ENCODE measurements at places on chromosomes 12 and 14.

DNA sequence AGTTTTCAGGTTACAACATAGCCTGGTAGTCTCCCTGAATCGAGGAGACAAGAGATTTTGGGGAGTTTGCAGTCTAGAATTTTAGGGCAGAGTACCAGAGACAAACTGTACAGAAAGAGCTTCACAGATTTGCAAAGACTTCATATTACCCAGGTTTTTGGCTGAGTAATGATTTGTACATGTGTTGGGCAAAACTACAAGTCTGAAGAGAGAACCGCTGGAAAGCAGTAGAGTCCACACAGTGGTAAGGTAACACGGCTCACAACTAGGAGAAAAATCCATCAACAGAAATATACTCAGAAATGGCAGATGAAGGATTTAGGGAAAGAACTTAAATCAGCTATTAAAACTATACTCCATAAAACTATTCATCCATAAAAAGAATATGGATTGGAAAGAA, 25.7 kb downstream of the FBXO33 start:
- DNase-seq = no peak

- DNase-seq = no peak
Observed at GRCh38 chr14:69117020-69117767, 35.7 kb downstream of the DCAF5 start.

GRCh38 chr12:109951136-109951535, 45.0 kb downstream of the GIT2 start:
- no peak for DNase-seq

DNA sequence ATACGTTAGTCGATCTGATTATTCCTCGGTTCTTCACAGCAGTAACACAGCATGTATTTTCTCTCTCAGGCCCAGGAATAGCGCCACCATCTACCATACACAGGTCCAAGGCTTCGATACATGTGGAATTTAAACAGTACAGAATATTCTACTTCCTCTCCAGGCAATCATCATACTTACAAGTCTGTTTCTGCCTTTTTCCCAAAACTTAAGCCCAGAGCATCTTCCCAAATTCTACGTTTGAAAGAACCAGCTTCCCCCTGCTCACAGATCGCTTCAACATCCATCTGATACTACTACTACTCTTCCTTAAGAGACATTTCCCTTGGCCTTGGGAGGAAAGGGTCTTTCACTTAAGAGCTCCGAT, 626 bp downstream of the TXNDC16 start:
- peak; percentile 12 for DNase-seq

DNA sequence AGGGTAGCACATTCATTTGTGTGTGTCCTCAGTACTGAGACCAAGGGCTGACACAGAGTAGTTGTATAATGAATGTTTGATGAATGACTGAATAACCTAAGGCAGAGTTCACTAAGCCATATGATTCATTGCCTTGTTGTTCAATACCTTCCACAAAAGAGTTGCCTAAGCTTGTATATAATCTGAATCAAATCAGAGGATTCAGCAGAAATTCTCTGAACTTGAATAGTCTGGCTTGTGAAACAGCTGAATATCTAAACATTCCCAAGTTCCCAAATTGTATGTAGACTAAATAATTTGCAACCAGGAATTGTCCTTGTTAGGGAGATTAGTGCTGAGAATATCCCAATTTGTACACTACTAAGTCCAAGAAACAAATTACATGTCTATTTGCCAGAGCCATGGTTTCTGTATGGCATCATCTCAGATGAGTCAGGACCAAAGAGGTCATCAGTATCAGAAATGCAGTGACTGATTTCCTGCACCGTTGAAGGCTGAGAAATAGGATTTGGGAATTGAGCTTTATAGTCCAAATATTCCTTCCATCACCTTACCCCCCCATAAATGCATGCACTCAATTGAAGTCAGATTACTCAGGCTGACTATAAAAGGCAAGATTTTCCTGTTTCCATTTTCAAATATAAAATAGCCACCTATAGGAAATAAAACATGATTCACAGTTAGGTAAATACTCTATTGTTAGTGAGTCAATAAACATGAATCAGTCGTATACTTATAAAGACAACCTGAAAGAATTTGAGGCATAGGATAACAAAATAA, 168.7 kb downstream of the PHLDA1 start:
- no peak for DNase-seq

DNA sequence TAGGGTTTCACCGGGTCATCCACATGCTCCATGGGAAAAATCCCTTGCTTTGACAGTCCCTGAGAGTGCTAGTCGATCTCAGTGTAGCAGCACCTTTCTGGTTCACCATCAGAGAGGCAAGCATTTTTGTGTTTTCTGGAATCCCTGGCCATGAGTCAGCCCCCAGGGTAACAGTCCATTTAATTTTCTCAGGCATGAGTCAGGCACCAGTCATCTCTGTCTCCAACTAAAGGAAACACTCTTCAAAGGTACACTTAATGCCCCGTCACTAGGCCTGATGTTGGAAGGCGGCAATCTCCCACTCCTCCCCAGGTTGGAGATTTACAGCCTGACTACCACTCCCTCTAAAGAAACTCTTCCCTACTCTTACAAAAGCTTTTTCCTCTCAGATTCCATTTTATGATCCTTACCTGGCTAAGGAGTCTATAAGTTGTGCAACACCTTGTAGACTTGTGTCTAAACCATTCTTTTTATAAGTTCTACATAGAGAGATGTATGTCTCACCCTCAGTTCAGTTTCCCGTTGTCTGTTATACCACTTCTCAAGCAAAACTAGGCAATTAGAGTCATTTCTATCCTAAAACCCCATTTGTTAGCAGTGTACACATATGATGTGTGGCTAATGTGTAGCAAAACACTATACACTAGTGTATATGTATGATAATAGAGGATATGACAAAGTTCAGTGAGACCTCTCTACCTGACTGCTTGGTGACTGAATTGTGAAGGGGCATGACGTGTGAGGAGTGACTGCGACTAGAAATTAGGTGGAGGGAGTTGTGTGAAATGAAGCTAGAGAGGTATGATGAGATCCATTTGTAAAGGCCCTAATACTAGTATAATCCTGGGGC, 24.6 kb downstream of the TMEM19 start:
- no peak for DNase-seq

GRCh38 chr14:78043349-78043748, 126.8 kb upstream of the NRXN3 start:
- DNase-seq = no peak

DNA sequence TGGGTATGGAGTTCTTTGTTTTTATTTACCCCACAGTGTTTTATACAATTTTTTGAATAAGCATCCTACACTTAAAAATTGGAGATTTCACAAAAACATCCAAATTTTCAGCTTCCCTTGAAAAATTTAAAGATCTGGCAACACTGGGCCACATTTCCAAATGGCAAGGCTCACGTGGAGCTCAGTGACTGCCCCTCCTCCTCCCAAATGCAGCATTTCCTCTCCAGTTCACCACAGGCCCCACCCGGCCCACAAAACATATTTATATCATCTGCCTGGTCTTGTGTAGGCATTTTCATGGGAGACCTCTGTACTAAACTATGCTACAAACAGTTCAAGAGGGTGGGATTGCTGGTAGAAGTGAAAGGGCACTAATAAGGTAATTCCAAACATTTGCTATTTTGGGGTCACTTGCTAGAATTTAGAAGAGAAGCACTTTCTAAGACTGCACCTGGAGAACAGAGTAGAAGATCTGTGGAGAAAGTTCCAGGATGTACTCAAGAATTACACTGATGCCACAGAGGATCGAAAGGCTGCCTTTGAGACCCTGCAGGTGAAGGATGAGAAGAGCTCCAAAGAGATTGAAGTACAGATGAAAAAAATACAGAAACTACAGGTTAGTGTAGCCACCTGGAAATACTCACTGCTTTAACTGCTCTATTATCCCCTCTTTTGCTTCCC, 7.3 kb downstream of the FKBP11 start:
- DNase-seq = no peak

GRCh38 chr12:3271639-3272038, 194.5 kb downstream of the TSPAN9 start:
- no peak for DNase-seq

GRCh38 chr14:102505000-102505619, 4.5 kb downstream of the ANKRD9 start:
- DNase-seq = no peak

- no peak for DNase-seq
Observed at GRCh38 chr12:62045211-62045610, 215.0 kb upstream of the USP15 start.

- DNase-seq = no peak
Observed at GRCh38 chr14:101823511-101824120, 62.1 kb downstream of the PPP2R5C start.

DNA sequence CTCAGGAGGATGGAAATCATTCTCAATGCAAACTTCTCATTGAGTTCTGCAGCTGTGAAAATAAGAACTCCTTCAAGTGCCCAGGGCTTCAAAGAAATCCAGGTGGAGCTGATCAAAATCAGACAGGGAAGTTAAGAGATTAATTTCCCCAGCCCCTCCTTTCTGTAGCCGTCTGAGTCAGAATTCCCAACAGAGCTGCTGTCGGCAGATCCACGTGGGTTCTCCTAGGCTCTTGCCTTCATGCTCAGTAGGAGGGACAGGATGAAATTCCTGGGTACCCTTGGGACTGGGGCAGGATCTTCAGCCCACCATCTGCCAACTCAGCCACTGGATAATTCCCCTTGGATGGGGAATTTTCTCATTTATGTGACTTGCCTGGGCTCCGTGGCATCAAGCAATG, 13.3 kb downstream of the TGFB3 start:
- DNase-seq = no peak

GRCh38 chr12:11724888-11725311, 75.4 kb downstream of the ETV6 start:
- no peak for DNase-seq

DNA sequence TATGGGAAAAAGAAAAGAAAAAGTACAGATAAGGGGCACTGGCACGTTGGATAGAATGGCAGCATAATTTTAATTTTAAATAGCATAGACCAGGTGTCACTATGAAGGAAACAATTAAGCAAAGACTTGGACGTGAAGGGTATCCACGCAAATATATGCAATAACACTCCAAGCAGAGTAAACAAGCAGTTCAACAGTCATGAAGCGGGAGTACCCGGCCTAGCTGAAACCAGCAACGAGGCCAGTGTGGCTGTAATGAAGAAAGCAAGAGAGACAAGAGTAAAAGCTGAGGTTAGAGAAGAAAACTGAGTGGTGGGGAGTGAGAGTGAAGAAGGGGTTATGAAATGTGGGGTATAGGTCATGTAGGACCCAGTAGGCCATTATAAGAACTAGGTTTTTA, 85.4 kb downstream of the BCL2L14 start:
- DNase-seq = no peak

GRCh38 chr12:98059659-98060343, 455.6 kb upstream of the TMPO start:
- no peak for DNase-seq

GRCh38 chr12:93360688-93361087, 17.0 kb upstream of the NUDT4 start:
- no peak for DNase-seq

GRCh38 chr12:120855823-120856588, 48.2 kb downstream of the SPPL3 start:
- DNase-seq = no peak

DNA sequence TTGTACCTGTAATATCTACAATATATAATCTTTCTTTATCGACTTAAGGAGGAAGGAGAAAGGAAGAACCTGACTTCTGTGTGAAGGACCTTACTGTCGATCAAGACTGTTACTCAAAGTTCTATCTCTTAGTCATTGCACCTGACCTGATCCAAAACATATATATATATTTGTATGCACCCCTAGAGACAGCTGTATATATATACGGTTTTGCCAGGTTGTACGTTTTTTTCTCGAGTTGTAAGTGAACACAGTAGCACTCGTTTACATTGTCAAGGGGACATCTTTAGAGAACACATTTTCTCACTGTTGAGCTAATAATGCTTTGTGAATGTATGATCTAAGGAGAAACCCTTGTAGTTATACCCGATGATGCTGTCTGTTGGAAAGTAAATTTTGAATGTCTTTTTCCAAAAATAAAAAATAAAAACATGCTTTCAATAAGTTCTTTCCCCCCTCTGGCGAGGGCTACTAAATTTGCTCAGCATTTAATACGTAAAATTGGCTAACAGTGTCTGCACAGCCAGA, 536 bp upstream of the SLC35E3 start:
- DNase-seq = no peak

DNA sequence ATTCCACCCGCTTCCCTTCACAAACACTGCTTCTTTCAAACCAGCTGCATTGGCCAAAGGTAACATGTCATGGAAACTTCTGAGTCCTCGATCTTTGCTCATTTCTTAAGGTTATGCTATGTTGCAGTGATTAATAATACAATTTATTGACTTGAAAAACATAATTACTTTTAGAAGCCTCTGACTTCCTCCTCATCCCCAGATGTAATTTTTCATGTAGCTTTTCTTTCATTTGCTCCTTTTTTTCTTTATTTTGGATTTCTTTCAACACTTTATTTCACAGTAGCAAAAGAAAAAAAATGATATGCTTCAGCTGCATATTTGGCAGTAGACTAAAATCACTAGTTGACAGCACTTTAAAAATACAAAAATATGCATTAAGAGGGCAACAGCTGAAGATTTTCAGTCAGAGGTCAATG, 116.2 kb downstream of the LRRIQ1 start:
- no peak for DNase-seq

DNA sequence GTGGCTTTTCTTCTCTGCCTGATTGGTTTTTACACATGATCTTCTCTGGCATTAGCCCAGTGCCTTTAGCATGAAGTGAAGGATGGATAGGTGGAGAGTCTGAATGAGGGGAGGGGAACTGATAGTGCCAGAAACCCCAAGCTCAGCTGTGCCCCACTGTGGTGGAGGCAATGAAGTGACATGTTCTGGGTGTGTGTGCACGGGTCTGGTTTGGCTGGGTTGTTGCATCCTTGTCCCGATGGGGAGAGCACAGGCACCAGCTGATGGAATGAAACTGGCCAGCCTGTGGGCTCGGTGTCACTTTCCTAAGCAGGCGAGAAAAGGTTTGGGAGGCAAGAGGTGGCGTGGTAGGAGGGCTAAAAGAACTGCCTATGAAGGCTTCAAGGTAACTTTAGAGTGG, 65.3 kb downstream of the CACNA1C start:
- DNase-seq = no peak

- no peak for DNase-seq
Observed at GRCh38 chr14:49992901-49993339, 100.0 kb downstream of the ARF6 start.

- no peak for DNase-seq
Observed at GRCh38 chr12:28227251-28227650, 37.0 kb downstream of the CCDC91 start.

All from NCI-H1105 (cell line).